ENCODE measurements at places on chromosomes 3 and 15. TPM values are rescaled to one million over a fixed set of nuclear protein-coding genes. Genes with fewer than 3 reads are reported as not detected.
A peak's percentile ranks its signal among the peaks of the same experiment; 100 is the strongest.

The CHCHD4 gene
- 17.4 TPM for polyA plus RNA-seq

The COL8A1 gene
- polyA plus RNA-seq: not detected

The LYSMD4 gene
- polyA plus RNA-seq: 4.4 TPM

The JMJD7 gene
- polyA plus RNA-seq: 18.7 TPM

DNA sequence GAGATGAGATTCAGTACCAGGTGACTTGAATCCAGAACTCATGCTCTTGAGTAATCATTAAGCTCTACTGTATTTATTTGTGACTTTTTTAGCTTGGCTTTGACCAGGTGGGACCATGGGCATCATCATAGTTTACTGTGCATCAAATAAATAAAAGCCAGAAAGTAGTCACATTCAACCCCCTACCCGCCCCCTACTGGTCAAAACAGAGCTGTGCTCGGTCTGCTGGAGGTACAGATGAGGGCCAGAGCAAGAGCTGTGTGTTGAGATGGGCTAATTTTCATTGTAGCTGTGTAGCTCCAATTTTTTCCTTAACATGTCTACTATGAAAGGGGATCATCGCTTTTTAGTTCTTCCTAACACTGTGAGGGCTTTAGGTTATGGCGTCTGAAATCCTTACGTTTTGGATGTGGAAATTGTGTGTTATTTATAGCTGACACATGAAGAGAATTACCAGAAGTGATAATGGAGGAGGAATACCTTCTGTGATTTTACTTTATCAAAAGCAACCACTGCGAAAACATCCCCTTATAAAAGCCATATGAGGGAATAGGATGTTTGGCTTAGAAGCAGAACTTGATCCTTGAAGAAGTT lies 375.1 kb downstream of the PTPRG start:
- no peaks in the 10 kb centered on the region for H3K4me1 ChIP-seq
- H3K4me3 ChIP-seq: no peak overlapping the region
- H3K27ac ChIP-seq: no peak overlapping the region
- no peaks in the 10 kb centered on the region for H3K27me3 ChIP-seq
- no peaks in the 10 kb centered on the region for H3K36me3 ChIP-seq

DNA sequence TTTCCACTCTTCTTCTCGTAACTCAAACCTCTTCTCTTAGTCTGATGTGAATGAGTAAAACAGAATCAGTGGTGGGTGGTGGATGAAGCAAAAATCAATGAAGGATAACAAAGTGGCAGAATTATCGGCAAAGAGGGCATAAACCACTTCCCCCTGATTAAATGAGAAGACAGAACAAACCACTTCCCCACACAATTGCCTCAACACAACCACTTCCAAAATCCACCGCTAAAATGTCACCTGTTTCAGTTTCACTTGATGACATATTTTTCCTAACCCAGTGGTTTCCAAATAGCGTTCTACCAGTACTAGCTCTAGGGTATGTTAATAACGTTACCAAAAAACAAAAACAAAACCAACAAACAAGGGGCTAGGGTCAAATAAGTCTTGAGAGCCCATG lies 478.7 kb upstream of the WNT5A start:
- H3K36me3 ChIP-seq: no peaks in the 10 kb centered on the region
- H3K4me3 ChIP-seq: no peak overlapping the region
- H3K27me3 ChIP-seq: no peaks in the 10 kb centered on the region
- no peak overlapping the region for H3K27ac ChIP-seq
- no peaks in the 10 kb centered on the region for H3K4me1 ChIP-seq

- H3K4me1 ChIP-seq: no peaks in the 10 kb centered on the region
- DNase-seq: no peak
- H3K36me3 ChIP-seq: no peaks in the 10 kb centered on the region
Measured at GRCh38 chr15:30770759-30771158, 133.0 kb upstream of the FAN1 start.

GRCh38 chr3:170811515-170811914 lies 58.5 kb downstream of the RPL22L1 start:
- DNase-seq: no peak
- no peaks in the 10 kb centered on the region for H3K36me3 ChIP-seq
- H3K27me3 ChIP-seq: no peaks in the 10 kb centered on the region
- no peak overlapping the region for H3K27ac ChIP-seq
- no peak overlapping the region for H3K4me3 ChIP-seq

DNA sequence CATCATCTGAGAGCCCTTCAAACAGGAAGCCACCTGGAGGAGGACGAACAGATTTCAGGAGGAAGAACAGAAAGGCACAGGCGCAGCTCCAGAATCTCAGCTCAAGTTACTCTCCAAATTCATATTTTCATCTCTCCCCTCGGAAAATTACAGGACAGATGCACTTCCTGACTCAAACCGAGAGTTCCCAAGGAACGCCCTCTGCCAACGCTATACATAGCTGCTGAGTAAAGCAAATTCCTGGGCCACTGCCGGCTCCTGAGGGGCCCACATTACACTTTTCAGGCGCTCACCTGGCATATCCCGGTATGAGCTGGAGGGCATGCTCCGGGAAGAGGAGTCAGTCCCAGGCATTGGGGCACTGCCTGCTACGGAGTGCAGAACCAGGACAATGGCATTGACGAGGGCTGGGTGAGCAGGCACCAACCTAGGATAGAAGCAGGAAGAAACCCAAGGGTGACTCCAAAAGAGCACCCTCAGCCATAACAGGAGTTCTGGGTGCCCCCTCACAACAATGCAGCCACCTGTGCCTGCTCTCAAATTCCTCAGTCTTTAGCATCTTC lies 11.2 kb downstream of the UBL7 start:
- H3K4me3 ChIP-seq: no peak overlapping the region
- H3K36me3 ChIP-seq: peaks cover 80% of the 10 kb centered on the region
- no peaks in the 10 kb centered on the region for H3K4me1 ChIP-seq
- no peak overlapping the region for H3K27ac ChIP-seq
- no peak for DNase-seq

GRCh38 chr3:99532246-99532645 lies 106.1 kb upstream of the COL8A1 start:
- no peak for DNase-seq
- no peak overlapping the region for H3K4me3 ChIP-seq
- no peaks in the 10 kb centered on the region for H3K36me3 ChIP-seq
- no peak overlapping the region for H3K27ac ChIP-seq

DNA sequence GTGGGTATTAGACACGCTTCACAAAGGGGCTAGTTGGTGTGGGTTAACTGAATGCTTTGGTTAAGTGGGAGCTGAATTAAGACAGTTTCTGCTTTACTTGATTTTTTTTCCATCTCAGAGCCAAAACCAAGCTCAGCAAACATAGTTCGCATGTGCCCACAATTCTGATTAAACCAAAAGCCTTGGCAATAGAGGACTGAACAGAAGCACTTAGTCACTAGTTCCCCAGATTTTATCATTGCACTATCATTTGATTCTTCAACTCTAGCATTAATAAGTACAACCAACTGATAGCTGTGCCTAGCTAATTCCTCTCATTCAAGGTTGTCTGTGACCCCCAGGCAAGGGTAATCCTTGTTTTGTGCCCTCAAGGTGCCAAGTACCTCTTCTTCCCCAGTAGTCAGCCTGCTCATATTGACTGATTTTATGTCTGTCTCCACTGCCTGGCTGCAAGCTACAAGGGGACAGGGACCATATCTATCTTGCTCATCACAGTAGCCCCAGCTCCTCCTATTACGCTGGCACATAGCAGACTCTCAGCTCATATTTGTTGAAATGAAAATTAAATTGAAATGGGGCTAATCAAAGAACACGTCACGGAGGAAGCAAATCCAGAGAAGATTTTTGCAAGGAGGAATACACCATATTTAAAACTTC lies 9.9 kb upstream of the ARHGEF3 start:
- no peaks in the 10 kb centered on the region for H3K36me3 ChIP-seq
- peak overlapping the region; percentile 8 for H3K27ac ChIP-seq
- H3K4me3 ChIP-seq: no peak overlapping the region
- peaks cover 68% of the 10 kb centered on the region for H3K4me1 ChIP-seq
- H3K27me3 ChIP-seq: no peaks in the 10 kb centered on the region

DNA sequence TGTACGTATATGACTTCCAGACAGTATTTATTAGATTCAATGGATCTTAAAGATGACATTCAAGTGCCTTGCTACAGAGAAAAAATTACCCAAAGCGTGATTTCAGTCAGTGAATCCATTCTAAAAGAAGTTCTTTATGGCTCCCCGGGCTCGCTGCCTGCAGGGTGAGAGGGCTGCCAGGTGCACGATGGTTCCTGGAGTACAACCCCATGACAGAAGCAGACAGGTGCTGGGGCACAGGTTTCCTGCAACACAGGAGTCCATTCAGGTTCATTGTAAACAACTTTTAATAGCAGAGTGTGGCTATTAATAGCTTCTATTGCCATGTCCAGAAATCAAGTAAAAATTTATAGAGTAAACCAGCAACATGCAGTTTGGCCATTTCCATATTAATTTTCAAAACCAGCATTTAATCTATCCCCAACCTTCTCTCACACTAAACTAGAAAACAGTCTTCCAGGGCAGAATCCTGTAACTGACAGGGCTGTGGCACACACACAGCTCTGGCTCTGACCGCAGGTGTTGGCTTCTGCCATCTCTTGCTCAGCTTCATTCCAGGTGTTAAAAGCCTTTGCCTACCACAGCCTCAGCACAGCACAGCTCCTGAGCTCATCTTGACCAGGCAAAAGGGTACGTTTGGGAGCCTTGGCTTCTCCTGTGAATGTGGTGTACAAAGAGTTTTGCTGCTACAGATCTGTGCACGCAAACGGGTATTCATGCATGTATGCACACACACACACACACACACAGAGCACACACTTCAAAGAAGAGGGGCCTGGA lies 185.9 kb downstream of the MEX3B start:
- no peaks in the 10 kb centered on the region for H3K4me1 ChIP-seq
- DNase-seq: no peak
- no peaks in the 10 kb centered on the region for H3K36me3 ChIP-seq
- H3K27me3 ChIP-seq: no peaks in the 10 kb centered on the region
- H3K4me3 ChIP-seq: no peak overlapping the region

DNA sequence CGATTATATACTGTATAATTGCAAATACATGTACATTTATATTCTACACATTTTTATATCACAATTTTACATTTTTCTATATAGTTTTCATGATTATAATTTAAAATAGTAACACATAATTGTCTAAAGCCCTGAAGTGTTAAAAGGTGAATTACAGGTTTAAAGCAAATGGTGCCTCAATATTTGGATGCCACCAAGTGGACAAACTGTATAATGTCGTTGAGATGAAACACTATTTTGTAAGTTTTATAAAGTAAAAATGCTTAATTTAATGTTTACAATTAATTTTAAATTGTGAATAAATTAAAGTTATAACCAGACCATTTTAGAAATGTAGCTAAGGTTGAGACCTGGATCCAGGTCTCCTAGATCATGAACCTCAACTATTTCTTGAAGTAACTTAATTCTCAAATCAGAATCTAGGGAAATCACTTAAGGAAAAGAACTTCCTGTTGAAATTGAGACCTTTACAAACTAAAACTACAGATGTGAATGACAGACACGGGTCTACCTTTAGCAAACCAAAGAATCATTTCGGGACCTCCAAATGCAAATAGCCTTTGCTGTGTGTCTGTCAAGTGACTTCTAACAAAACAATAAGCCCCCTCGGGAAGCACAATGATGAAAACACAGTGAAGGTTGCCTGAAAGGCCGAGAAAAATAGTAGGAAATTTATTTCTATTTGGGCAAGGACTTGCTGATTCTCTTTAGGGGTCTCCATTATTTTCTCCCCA lies 37.8 kb downstream of the EHHADH start:
- no peak for DNase-seq
- H3K4me3 ChIP-seq: no peak overlapping the region
- H3K27ac ChIP-seq: no peak overlapping the region
- no peaks in the 10 kb centered on the region for H3K36me3 ChIP-seq

DNA sequence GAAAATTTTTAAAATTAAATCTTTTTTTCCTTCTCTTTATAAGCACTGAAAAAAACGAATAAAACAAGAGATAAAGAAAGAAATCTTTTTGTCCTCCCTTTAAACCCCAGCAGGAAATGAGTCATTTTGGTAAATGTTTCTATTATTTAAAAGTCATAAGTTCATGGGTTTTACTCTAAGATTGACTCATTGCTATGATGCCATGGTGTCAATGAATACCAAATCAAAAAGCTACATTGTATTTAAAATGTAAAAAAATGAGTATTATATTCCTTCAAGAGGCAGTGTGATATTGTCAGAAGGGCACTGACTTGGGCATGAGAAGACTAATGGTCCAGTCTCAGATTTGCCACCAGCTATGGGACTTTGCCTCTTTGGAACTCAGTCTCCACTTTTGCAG lies 303.4 kb upstream of the DNAJC19 start:
- no peaks in the 10 kb centered on the region for H3K4me1 ChIP-seq
- no peaks in the 10 kb centered on the region for H3K36me3 ChIP-seq
- H3K4me3 ChIP-seq: no peak overlapping the region
- no peak for DNase-seq
- no peak overlapping the region for H3K27ac ChIP-seq

GRCh38 chr3:23496165-23496564 lies 293.0 kb downstream of the UBE2E2 start:
- no peak overlapping the region for H3K27ac ChIP-seq
- no peaks in the 10 kb centered on the region for H3K36me3 ChIP-seq
- no peaks in the 10 kb centered on the region for H3K4me1 ChIP-seq
- no peaks in the 10 kb centered on the region for H3K27me3 ChIP-seq
- no peak for DNase-seq
- no peak overlapping the region for H3K4me3 ChIP-seq
